ENCODE measurements at places on chromosomes 12 and 14. TPM values are rescaled to one million over a fixed set of nuclear protein-coding genes. Genes with fewer than 3 reads are reported as not detected.

DNA sequence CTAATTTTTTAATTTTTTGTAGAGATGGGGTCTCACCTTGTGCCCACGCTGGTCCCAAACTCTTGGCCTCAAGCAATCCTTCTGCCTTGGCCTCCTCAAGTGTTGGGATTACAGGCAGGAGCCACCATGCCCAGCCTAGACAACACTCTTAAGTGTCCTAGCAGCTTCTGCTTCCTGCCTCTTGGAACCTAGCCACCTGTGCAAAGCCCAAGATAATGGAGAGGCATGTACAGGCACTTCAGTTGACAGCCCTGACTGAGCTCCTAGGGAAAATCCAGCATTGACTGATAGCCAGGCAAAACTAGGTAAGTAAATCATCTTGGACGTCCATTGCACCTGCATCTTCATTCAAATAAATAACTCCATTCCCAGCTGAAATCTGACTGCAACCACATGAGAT lies 15.5 kb downstream of the COX14 start:
- no peak for DNase-seq

DNA sequence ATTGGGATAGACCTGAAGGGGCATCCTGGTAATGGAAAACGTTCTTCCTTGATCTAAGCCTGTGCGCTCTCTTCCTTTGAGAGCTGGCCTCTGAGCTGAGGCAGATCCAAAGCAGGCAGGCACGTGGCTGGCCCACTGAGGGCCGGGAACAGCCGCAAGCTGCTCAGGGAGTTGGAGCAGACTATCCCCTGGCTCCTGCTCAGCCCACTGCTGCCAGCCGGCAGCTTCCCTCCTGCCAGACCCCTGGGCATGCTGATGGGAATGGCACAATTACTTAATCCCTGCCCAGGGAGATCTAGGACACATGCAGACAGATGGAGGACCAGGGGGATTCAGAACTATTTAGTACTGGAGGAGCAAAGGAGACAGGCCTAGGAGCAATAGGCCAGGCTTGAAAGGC lies 14.4 kb downstream of the NEUROD4 start:
- DNase-seq: no peak

DNA sequence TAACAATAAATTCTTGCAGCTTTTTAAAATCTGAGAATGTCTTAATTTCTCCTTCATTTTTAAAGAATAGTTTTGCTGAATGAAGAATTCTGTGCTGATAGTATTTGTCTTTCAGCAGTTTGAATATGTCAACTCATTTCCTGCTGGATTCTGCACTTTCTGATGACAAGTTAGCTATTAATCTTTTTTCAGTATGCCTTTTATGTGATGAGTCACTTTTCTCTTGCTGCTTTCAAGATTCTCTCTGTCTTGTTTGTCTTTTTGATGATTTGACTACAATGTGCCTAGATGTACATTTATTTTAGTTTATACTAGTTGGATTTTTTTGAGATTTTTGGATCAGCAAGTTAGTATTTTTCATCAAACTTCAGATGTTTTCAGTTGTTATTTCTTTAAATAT lies 87.9 kb upstream of the AVPR1A start:
- no peak for DNase-seq

DNA sequence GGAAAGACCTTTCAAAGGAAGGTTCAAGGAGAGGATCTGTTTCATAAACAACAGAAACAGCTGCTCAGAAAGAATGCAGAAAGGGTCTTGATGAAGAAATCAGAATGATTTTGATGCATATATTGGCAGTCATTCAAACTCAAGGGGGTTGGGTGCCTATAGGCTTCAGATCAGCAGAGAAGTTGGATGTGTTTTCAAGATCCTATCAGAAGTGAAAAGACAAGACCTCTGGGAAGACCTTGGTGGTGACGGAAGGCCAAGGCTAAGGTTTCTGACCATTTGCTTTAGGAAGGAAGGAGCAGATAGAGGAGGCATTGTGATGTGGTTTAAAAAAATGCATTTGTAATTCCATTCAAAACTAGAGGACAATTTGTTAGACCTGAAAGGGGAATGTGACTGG lies 15.2 kb upstream of the PTPRB start:
- DNase-seq: no peak

GRCh38 chr14:88049936-88050335 lies 45.0 kb downstream of the GPR65 start:
- DNase-seq: no peak

DNA sequence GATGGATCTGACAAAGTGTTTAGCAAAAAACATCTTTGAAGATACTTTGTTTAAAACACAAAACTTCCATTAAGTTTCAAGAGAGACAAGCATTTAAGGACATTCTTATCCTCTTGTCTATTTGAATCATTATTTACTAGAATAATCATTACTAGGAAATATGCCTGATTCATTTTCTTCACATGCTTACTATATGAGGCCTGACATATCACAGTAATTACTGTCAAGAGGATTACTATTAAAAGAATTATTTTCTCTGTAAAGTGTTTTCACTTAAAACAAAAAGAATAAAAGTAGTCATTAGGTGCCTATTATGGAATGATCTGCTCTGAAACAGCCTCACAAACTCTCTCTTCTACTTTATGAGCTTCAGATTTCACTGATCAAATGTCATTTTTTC lies 402.1 kb upstream of the MGAT4C start:
- no peak for DNase-seq

- no peak for DNase-seq
Observed at GRCh38 chr14:55309761-55310365, 38.6 kb downstream of the FBXO34 start.

DNA sequence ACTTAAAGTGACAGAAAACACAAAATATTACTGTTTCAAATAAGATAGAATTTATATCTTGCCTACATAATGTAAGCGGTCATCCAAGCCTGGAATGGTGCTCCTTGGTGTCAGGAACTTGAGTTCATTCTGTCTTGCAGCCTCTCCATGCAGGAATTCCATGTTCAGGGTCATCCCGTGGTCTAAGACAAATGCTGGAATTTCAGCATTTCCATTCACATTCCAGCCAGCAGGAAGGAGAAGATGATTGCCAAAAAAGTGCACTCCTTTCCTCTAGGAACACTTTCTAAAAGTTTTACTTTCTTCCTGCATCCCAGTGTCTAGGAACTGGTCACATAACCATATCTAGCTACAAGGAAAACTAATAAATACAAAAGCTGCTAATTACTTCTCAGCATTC lies 106.3 kb downstream of the PTPRO start:
- DNase-seq: no peak

GRCh38 chr12:132143336-132144071 lies 615 bp downstream of the DDX51 start:
- DNase-seq: no peak

GRCh38 chr12:102567031-102567985 lies 86.9 kb upstream of the IGF1 start:
- DNase-seq: no peak

GRCh38 chr12:17151917-17152316 lies 546.0 kb upstream of the LMO3 start:
- DNase-seq: no peak

DNA sequence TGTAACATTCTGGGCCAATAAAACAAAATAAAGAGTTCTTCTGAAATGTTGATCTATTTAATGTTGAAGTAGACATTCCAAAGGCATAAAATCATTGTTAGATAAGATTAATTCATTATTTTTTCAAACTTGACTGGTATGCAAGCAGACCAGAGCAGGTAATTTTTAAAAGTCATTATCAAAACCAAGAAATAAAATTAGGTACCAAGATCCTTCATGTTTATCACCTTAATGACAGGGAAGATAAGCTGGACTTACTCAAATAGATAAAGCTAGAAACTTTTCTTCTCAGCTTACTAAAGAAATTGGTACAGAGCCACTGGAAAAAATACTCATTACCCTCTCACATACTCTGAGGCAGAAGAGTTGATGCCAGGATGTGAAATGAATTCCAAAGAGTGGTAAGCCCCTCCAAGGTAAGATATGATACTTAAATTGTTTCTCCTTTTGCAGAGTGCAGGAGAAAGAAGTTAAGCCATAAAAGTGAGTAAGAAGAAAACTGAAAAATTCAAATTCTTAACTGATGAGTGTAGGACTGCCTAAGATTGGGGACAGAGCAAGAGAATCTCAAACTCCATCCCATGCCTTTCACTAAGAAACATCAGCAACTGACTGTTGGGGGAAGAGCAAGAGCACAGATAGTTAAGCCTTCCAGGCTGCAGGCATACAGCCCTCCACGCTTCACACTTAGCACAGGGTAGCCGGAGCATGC lies 111.9 kb downstream of the SLC41A2 start:
- no peak for DNase-seq

DNA sequence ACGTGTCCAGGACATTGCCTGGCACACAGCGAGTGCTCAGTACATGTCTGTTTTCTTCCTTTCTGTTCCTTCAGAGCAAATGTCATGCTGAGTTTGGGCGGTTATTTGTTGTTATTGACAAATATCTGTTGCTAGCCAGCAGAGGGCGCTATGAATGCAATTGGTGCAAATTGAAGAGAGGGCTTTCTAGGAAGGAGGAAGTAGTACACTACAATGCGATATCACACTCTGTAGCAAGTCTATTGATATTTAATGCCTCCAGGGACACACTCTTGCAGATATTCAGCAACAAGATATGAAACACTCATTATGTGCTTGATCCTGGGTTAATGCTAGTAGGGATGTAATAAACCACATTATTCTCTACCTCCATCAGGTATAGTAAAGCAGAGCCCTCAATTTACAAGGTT lies 267.3 kb upstream of the SRRM4 start:
- no peak for DNase-seq

DNA sequence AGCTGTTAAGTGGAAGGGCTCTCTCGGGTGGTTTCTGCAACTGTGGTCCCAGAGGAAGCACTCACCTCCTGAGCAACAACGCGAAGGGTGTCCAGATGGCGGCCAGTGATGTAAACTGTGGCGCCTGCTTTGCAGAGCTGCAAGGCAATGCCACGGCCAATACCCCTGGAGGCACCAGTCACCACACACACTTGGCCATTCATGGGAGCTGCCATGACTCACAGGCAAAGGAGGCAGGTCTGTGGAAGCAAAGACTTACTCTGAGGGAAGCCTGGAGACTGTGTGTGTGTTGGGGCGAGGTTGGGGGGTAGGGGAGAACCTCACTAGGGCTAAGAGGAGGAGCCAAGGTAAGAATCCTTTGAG lies 707 bp downstream of the DHRS1 start:
- no peak for DNase-seq

- peak; percentile 88 for DNase-seq
Observed at GRCh38 chr12:11648514-11649412, 711 bp upstream of the ETV6 start.

GRCh38 chr12:123805173-123805572 lies 43.1 kb downstream of the DNAH10 start:
- peak; percentile 5 for DNase-seq

- DNase-seq: no peak
Observed at GRCh38 chr12:14327711-14328110, 37.8 kb upstream of the ATF7IP start.

DNA sequence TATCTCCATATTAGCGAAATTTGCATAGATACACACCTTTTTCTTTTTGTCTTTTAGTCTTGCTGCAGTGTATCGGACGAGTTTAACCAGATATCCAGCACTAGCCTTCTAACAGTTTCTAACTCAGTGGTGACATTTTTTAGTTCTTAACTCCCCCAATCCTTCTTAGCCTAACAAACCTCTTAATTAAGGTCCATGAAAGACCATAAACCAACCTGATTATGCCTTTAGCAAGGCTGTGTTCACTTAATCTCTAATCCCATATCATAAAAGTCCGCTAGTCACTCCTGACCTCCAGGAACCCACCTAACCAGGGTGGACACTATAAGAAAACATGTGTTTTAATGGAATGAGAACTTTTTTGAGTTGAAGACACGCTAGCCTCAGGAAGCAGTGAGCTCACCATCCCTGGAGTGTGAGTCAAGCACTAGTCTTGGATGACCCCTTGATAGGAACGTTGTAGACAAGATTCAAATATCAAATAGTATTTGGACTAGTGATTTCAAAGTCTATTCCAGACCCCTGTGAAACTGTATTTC lies 9.5 kb downstream of the CDKN1B start:
- no peak for DNase-seq

Gene ATXN2
- polyA plus RNA-seq: 27.1 TPM

Gene OTX2
- polyA plus RNA-seq: not detected

Gene TOMM20L
- not detected for polyA plus RNA-seq

Gene MUCL1
- polyA plus RNA-seq: not detected

Gene CPNE6
- 3.4 TPM for polyA plus RNA-seq

Gene PIWIL1
- polyA plus RNA-seq: 0.15 TPM

Gene BHLHE41
- 2.2 TPM for polyA plus RNA-seq

Gene SYCP3
- polyA plus RNA-seq: 0.54 TPM

Gene PLXNC1
- 1.8 TPM for polyA plus RNA-seq

Gene SLC35E3
- 7.7 TPM for polyA plus RNA-seq

All from kidney (tissue), 22 donors.